Left cardiac atrium (tissue), 4 donors: ENCODE measurements at places on chromosomes 2 and 18. TPM values are rescaled to one million over a fixed set of nuclear protein-coding genes. Genes with fewer than 3 reads are reported as not detected.

GRCh38 chr18:21453511-21453901, 147.0 kb downstream of the ESCO1 start:
- DNase-seq: no peak

- DNase-seq: no peak
These were observed 15.3 kb upstream of the TXNDC2 start for GRCh38 chr18:9870431-9871008.

GRCh38 chr18:41899535-41899934, 55.5 kb upstream of the PIK3C3 start:
- no peak for DNase-seq

Gene AGXT
- total RNA-seq: 0.24 TPM
